ENCODE measurements at places on chromosomes 3 and 15. TPM values are rescaled to one million over a fixed set of nuclear protein-coding genes. Genes with fewer than 3 reads are reported as not detected.

DNA sequence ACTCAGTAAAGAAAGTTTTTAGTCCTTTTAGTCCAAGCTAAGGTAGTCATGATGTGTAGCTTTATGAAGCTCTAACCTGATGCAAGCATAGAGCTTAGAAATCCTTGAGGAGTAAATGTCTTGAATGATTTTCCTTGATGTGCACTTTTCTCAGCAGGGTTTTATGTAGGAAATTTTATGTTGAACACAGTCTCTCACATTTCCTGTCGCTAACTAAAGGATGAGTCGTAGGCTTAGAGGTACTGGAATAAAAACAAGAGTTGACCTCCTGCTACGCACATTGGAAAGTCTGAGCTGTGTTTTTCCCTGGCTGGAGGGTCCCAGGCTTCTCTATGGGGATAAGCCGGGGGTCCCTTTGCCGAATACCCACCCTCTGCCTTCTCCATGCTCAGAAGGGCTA lies 34.7 kb upstream of the ZPLD1 start:
- no peak for DNase-seq

- peak; percentile 39 for DNase-seq
These were observed 107.8 kb downstream of the ASB7 start for GRCh38 chr15:100710222-100710621.

DNA sequence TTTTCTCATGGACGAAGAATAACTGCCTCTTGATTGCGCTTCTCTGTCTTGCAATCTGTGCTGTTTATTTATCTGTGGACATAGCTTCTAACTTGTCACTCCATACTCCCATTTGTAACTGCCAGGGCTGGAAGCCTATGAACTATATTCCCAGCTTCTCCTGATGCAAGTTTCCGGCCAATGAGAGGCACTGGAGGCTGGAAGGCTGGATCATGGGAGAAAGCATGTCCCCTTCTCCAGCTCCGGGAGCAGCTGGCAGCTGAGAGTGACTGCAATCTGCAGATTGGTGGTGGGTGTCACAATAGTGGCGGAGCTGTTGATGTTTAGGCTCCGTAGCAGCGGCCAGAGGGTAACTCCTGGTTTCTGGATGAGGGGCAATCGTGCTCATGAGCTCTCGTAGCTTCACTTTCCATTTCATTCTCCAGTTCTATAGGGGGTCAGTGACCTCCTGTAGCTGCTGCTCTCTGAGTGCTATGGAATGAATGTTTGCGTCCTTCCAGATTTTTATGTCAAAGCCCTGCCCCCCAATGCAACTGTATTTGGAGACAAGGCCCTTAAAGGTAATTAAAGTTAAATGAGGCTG lies 35.7 kb upstream of the PCSK6 start:
- DNase-seq = no peak

- no peak for DNase-seq
These were observed 56.4 kb downstream of the SPTSSB start for GRCh38 chr3:161314836-161315395.

DNA sequence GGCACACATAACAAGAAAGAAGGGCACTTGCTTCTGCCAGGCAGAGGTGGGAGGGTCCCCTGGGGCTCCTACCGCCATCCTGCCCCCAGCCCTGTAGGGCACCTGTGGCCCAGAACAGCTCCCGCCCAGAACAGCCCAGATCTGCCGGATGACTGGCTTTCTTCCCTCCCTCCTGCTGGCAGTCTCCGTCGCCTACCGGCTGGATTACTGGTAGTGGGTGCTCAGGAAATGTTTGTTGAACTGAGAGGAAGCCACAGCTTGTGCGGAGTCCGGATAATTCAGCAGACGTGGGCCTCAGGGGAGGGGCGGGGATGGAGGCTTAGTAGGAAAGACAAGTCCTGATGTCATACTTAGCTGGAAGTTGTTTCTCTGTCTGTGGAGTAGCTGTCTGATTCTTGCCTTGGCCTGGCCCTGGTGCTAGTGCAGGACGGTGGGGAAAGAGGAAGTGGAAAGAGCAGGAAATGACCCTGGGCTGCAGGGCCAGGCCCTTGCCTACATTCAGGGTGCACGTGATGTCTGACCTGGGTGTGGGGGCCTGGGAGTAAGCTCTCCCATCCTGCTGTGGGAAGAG lies 6.7 kb downstream of the CCDC9B start:
- DNase-seq = no peak

CLDN16 gene
- total RNA-seq = not detected

SLC12A8 gene
- total RNA-seq = 12.5 TPM

Data from breast epithelium (tissue), 4 donors.